ENCODE measurements at places on chromosomes 5 and 9.

DNA sequence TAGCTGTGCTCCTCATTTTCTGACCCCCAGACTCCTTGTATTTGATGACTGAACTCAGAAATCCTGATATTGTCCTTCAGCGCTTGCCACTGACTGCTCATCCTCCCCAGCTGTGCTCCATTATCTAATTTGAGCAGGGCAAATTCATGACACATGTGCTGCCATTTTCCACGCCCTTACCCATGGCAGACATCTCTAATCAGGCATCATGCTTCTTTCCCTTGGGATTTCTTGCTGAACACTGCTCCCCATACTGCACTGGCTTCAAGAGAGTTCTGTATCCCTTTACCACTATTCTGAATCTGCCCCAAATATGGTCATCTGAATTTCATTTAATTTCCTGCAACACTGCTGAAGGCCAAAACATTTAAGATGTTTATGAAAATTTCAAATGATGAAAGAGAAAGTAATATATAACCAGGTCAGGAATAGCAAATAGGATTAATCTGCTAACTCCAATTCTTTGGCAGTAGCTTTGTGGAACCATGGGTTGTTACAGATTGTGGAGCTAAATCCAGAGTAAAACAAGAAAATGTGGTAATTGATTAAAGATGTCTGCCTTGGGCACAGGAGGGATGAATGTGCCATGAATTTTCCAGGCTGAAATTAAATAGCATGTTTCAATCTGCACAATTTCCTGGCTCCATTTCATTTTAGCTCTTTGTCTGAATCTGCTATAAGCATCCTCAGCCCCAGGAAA, 93.6 kb downstream of the CYFIP2 start:
- DNase-seq: no peak

DNA sequence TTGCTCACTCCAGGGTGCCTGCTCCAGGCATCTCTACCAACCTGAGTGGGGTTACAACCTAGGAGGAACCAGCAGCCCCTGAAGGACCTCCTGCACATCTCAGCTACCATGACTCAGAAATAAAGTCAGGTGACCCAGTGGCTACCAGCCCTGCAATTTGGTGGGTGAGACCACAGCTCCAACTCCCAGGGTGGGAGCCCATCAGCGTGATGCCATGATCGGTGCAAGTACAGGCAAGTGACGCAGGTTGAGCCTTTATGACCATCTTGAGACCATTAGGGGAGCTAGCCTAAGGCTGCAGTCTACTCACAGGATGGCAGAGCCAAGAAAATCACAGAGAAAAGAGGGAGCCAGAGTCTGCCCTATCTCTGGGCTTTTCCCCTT, 8.6 kb downstream of the SEPTIN8 start:
- no peak for DNase-seq

DNA sequence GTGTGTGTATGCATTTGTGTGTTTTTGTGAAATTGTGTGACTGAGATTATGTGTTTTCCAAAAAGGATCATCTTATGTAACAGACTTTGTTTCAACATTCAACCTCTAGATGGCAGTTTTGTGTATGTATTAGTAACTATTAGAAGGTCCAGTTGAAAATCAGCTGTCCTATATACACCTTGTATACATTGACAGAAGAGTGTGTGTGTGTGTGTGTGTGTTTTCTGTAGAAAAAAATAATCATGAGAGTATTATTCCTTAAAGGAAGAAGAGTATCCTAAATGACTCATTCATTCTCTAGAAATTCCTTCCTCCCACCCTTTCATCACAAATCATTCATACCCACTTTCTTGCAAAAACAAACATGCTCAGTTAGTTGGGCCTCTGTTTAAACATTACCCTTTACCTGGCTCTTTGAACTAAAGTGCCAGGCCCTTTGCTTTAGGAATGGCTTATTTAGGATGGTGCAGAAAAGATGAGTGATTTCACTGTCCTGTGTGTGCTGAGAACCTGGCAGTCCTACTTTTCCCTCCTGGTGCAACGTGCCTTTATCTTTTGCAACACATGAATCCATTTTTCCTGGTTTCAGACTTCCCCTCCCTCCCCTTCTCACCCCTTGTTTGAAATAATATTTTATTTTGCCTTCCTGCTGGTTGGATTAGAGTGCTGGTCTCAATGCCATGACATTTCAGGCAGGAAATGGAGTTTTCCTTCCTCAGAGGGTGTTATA, 152.2 kb downstream of the ARHGAP26 start:
- DNase-seq: no peak

DNA sequence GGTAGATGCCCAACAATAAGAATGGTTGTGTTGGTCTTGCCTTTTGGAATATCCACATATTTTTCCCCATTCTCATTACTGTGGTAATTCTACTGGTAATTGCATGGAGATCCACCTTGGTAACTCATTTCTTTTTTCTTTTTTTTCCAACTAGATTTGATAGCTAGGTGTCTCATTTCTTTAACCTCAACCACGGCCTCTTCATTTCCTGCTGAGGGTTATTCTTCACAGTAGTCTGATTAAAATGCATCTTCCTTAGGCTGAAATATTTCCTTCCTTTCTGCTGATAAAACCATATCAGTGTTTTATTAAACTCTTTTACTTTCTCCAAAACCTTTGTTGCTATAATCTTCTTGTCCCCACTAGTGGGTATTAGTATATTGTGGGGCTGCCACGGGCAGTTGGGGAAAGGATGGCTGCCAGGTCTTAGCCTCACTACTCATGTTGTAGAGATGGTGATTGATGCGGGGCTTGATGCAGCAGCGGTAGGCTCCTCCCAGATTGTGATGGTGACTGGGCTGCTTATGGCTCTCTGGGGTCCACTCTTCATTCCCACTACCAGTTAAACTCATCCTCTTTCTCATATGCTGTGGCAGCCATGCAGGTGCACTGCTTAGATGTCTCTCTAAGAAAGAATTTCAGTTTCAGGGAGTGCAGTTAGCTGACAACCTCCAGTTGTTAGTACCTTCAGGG, 35.9 kb downstream of the KIF2A start:
- DNase-seq: no peak

GRCh38 chr9:124074746-124075145, 63.2 kb downstream of the LHX2 start:
- DNase-seq: no peak

GRCh38 chr9:85038061-85038460, 368.5 kb downstream of the NTRK2 start:
- no peak for DNase-seq

DNA sequence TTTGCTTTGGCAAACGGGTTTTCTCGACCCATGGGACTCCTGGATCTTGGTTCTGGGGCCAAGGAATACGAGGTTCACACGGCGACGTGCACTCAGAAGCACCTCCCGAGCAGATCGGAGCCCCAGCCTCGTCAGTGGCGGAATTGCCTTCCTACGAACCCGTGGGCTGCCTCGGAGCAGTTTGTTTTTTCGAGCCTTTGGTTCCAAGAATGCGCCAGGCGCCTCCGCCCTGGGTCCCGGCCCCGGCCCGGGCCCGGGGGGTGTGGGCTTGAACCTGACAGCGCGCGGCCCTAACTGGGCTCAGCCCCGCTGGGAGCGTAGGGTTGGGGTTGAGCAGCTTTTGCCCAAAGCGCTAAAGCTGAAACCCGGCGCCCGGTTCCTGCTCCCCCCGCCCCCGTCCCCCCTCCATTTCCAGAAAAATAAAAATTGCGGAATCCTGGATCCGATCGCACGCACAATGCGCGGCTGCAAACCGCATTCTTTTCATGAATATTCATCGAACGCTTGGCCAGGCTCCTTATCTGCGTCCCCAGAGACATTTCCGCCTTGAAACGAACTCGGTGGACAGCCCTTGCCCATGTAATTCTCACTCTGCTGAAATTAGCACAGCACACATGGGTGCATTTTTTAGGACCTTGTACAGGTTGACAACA, 1.0 kb downstream of the BASP1 start:
- DNase-seq: no peak

GRCh38 chr5:66164044-66164790, 20.1 kb downstream of the SREK1 start:
- no peak for DNase-seq

DNA sequence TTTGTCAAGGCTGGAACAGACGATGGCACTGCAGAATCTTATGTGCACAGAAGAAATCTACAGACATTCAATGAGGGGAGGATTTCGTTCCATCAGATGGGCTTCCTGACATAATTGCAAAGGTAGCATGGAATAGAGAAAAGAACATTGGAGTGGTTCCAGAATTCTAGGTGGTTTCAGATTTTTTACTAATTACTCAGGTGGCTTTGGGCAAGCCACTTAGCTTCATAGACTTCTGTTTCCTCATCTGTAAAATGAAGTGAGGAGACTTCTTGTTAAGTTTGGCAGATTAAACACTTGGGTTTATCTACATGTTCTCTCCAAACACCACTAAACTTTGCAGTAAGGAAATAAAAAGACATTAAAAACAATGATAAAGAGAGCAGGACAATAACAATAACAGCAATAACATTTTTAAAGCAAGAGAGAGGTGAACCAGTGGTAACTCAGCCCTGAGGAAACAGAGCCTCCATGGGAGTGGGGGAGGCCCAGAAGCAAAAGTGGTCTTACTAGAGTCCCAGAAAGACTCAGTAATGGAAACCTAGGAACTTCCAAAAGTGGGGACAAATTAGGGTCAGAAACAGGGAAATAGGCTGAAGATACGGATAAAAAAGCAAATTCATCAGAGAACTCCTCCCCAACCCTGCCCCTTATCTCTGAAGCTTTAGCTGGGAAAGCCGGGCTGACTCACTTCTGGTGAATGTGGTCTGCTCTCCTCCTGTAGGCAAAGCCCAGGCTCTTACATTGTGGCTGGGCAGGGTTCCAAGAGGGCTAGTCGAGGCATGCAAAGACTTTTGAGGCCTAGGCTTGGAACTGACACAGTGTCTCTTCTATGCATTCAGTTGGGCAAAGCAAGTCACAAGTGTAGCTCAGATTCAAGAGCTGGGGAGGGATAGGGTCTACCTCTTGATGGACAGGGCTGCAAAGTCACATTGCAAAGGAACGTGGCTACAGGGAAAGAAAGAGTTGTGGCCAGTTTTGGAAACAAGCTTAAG, 11.8 kb upstream of the ACTBL2 start:
- DNase-seq: no peak

GRCh38 chr5:133780619-133781280, 168.4 kb upstream of the FSTL4 start:
- no peak for DNase-seq

- no peak for DNase-seq
These were observed 348.5 kb downstream of the TMEM232 start for GRCh38 chr5:110377943-110378342.

- no peak for DNase-seq
These were observed 43.3 kb downstream of the SLC28A3 start for GRCh38 chr9:84297162-84297821.

- DNase-seq: no peak
These were observed 77.1 kb downstream of the HMCN2 start for GRCh38 chr9:130342714-130343085.

GRCh38 chr5:121525706-121526105, 326.0 kb upstream of the FTMT start:
- no peak for DNase-seq

- no peak for DNase-seq
These were observed 24.6 kb upstream of the ANKH start for GRCh38 chr5:14896131-14896530.

DNA sequence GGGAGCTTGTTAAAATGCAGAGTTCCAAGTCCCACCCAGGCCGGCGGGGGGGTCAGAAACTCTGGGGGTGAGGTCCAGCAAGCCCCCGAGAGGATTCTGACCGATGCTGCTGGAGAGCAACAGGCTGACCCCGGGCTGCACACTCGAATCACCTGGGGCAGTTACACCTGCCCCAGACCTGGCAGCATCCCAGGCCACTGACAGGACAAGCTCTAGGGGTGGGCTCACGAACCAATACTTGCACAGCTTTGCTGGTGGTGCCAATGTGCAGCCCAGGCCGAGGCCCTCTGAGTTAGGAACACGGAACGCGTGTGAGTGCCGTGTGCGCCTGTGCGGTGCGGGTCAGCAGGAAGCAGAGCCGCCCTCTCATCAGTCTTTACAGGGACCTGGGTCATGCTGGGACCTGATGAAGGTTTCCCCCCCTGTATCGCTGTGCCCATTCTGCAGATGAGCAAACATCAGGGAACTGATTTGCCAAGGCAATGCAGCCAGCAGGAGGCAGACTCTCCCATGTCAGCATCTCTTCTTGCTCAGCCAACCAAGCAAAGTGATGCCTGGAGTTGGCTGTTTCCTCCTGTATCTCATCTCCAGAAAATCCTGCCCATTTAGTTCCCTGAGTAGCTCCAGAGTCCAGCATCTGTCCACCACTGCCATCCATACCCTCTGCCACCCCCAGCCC, 16.3 kb downstream of the FAM163B start:
- DNase-seq: no peak

DNA sequence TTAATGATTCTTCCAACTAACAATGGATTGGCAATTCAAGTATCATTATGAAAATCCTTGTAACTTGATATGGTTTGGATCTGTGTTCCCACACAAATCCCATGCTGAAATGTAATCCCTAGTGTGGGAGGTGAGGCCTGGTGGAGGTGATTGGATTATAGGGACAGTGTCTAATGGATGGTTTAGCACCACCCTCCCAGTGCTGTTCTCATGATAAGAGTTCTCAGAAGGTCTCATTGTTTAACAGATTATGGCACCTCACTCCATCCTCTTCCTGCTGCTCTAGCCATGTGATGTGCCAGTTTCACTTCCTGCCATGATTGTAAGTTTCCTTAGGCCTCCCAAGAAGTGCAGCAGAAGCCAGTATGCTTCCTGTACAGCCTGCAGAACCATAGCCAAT, 1116.2 kb upstream of the EDIL3 start:
- no peak for DNase-seq

DNA sequence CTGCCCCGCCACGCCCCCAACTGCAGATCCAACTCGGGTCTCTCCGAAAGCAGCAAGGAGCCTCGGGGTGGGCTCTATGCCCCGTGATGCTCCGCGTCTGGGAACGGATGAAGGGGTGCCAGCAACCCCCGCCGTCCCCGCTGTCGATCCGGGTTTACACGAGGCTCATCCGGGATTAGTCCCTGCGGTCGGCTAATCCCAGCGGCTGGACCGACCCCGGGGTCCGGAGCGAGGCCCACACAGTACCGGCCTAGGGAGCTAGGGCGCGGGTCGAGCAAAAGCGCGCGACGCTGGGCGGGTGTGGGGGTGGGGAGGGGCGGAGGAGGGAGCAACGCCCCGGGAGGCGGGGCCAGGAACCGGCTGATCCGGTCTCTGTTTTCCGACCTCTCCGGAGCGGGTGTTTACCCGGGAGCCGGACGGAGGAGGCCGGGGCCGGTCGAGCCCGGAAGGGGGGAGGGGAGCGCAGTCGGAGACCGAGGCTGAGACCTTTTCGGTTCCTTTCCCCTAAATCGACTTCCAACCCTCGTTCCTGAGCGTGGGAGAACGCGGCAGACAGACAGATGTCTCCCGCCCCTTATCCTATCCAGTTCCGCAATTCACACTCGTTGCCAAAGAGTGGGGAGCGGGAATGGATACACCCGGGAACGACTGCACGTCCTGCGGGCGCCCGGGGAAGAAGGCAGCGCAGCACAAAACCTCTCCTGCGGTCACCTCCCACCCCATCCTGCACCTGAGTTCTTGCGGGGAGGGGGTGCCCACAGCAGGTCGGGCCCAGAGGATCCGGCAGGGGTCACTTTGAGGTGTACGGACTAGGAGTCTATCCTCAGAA, 28.6 kb downstream of the PCDH1 start:
- peak; percentile 51 for DNase-seq

GRCh38 chr5:120910629-120911028, 446.5 kb downstream of the PRR16 start:
- DNase-seq: no peak
